ENCODE measurements at places on chromosomes 2 and 18. TPM values are rescaled to one million over a fixed set of nuclear protein-coding genes. Genes with fewer than 3 reads are reported as not detected.

GRCh38 chr2:215839816-215840215 lies 173.5 kb downstream of the MREG start:
- no peaks in the 10 kb centered on the region for H3K27me3 ChIP-seq
- no peaks in the 10 kb centered on the region for H3K4me1 ChIP-seq
- H3K4me3 ChIP-seq = no peak overlapping the region
- no peak overlapping the region for H3K27ac ChIP-seq

DNA sequence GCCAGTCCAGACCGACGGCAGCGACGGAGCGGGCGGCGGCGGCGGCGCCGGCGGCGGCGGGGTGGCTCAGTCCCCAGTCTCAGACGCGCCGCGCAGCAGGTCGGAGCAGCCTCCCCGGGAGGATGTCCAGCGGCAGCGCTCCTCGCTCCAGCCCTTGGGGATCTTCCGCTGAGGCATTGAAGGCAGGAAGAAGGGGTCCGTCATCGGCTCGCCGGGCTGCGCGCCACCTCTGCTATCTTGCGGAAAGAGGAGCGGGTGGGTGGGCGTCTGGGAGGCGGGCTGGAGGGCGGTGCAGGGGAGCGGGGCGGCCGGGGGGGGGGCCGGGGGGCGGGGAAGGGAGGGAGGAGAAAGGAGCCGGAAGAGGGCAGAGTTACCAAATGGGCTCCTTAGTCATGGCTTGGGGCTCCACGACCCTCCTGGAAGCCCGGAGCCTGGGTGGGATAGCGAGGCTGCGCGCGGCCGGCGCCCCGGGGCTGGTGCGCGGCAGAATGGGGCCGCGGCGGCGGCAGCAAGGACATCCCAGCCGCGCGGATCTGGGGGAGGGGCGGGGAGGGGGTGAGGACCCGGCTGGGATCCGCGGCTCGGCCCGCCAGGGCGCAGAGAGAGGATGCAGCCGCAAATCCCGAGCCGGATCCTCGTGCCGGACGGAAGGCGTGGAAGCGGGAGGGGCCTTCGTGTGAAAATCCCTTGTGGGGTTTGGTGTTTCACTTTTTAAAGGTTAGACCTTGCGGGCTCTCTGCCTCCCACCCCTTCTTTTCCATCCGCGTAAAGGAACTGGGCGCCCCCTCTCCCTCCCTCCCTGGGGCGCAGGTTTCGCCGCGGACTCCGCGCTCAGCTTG lies at the start of gene NETO1:
Gene NETO1, minus strand, starts transcription at position 242 of the 839 bp plus-strand sequence. CDS start 696 bp downstream, outside the sequence.
- peak within 1 kb of the TSS; percentile 51 for H3K4me3 ChIP-seq
- DNase-seq = no peak
- H3K4me1 ChIP-seq = peaks cover 10% of the 10 kb centered on the region
- no peaks in the 10 kb centered on the region for H3K27me3 ChIP-seq
- no peak within 1 kb of the TSS for H3K27ac ChIP-seq
- H3K36me3 ChIP-seq = no peaks in the 10 kb centered on the region

The IMMT gene
- 80.6 TPM for total RNA-seq

GRCh38 chr18:25109484-25109883 lies 242.5 kb downstream of the ZNF521 start:
- no peak overlapping the region for H3K4me3 ChIP-seq
- no peaks in the 10 kb centered on the region for H3K36me3 ChIP-seq
- no peak for DNase-seq
- no peaks in the 10 kb centered on the region for H3K4me1 ChIP-seq
- H3K27ac ChIP-seq = no peak overlapping the region
- H3K27me3 ChIP-seq = no peaks in the 10 kb centered on the region

DNA sequence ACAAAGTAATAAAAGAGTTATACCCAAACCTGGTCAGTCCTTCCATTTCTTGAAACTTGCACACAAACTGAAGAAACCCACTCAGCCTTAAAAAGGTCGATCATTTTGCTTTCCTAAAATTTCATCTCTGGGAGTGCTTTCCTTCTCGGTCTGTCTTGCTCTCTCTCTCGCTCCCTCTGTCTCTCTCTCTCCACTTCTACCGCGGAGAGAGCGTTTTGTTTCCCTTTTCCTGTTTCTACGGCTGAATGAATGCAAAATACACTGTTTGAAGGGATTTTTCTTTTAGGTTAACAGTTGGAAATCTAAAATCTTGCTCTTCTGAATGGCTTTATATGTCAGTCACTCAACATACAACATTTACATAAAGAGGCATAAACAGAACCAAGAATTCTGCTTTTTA lies 424.2 kb downstream of the TGIF1 start:
- DNase-seq = no peak
- H3K4me3 ChIP-seq = no peak overlapping the region
- H3K36me3 ChIP-seq = no peaks in the 10 kb centered on the region
- no peaks in the 10 kb centered on the region for H3K27me3 ChIP-seq

Data from testis (tissue), 5 donors.